ENCODE measurements at places on chromosomes 13 and 19.

- peaks cover 42% of the 10 kb centered on the region for H3K4me1 ChIP-seq
- H3K36me3 ChIP-seq, result peaks cover 33% of the 10 kb centered on the region
- H3K4me3 ChIP-seq, result no peak overlapping the region
- no peak for DNase-seq
These were observed 3.6 kb downstream of the CD37 start for GRCh38 chr19:49338691-49339300.

- H3K36me3 ChIP-seq, result no peaks in the 10 kb centered on the region
- H3K27me3 ChIP-seq, result no peaks in the 10 kb centered on the region
- no peak overlapping the region for H3K4me3 ChIP-seq
- H3K4me1 ChIP-seq, result no peaks in the 10 kb centered on the region
- H3K27ac ChIP-seq, result no peak overlapping the region
These were observed 123.1 kb upstream of the HTR2A start for GRCh38 chr13:47019977-47020376.

DNA sequence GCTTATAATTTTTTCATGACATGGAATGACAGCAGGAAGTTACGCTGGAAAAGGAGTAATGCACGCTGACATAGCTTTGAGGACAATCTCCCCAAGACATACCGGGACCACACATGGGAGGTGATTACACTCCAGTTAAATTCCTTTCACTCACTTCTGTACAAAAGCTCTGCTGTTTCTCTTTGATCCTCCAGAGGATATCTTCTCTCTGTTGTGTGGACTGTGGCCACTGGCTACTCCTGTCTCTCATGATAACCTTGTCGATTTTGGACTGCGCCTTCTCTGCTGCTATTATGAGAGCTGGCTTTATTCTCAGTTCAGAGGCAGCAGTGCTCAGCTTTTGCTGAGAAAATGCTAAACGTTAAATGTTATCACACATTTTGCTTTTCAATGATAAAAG, 464.6 kb downstream of the FGF9 start:
- peaks cover 1% of the 10 kb centered on the region for H3K4me1 ChIP-seq
- no peaks in the 10 kb centered on the region for H3K36me3 ChIP-seq
- no peak overlapping the region for H3K4me3 ChIP-seq
- no peak overlapping the region for H3K27ac ChIP-seq
- DNase-seq, result no peak

GRCh38 chr13:94168783-94169453, 310.6 kb downstream of the DCT start:
- H3K27me3 ChIP-seq, result no peaks in the 10 kb centered on the region
- H3K36me3 ChIP-seq, result no peaks in the 10 kb centered on the region
- no peak overlapping the region for H3K27ac ChIP-seq
- DNase-seq, result no peak
- no peaks in the 10 kb centered on the region for H3K4me1 ChIP-seq

DNA sequence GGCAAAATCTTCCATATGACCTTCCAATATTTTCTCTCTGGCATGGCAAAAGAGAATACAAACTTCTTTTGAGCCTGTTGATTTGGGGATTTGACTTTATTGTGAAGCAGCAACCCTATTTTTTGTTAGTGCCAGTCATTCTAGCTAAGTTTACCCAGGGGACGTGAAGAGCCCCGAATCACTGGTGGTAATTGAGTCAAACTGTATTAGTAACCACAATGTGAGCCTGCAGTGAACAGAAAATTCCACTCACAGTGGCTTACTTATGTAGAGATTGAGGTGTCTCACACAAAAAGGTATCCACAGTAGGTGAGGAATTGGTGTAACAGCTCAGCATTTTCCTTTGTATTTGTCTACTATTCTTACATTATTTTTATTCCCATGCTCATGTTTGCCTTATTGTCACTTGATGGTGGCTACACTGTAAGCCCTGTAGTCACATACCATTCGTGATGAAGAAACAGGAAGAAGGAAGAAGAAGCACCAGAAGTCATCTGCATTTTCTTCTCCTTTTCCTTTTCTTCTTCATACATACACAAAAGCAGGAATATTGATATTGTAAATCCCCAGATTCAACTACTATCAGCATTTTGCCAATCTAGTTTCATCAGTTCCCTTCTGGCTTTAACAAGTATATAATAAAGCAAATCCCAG, 33.3 kb upstream of the MYCBP2 start:
- no peaks in the 10 kb centered on the region for H3K4me1 ChIP-seq
- peaks cover 14% of the 10 kb centered on the region for H3K27me3 ChIP-seq
- H3K36me3 ChIP-seq, result no peaks in the 10 kb centered on the region
- no peak overlapping the region for H3K4me3 ChIP-seq
- H3K27ac ChIP-seq, result no peak overlapping the region
- no peak for DNase-seq

Data from T-helper 2 cell treated with Interferon-gamma antibody and Interleukin-4, amounts not matched to agents 5 μg/mL and 100 μg/mL, for 36 hours (primary cell).